ENCODE measurements at places on chromosomes 3 and 15. TPM values are rescaled to one million over a fixed set of nuclear protein-coding genes. Genes with fewer than 3 reads are reported as not detected.

GALNT15 gene
- 6.6 TPM for total RNA-seq

GASK1A gene
- total RNA-seq, result 1.6 TPM

PDE12 gene
- 12.4 TPM for total RNA-seq

SCAANT1 gene
- not detected for total RNA-seq

CAPN3 gene
- total RNA-seq, result 6.0 TPM

KLHL40 gene
- total RNA-seq, result 0.22 TPM

CHCHD4 gene
- total RNA-seq, result 37.6 TPM

ANKRD28 gene
- total RNA-seq, result 21.6 TPM

TF gene
- total RNA-seq, result 1.3 TPM

PIGBOS1 gene
- 7.6 TPM for total RNA-seq

LRTM1 gene
- total RNA-seq, result not detected

ABI3BP gene
- total RNA-seq, result 23.6 TPM

PRKCI gene
- 10.9 TPM for total RNA-seq

MELTF gene
- 9.6 TPM for total RNA-seq

GHSR gene
- total RNA-seq, result not detected

PTPRG gene
- total RNA-seq, result 29.6 TPM

SCG3 gene
- not detected for total RNA-seq

LMCD1 gene
- total RNA-seq, result 72.9 TPM

NDUFB5 gene
- 365 TPM for total RNA-seq

WNT5A gene
- 3.8 TPM for total RNA-seq

STX19 gene
- total RNA-seq, result not detected

MYO1E gene
- 23.6 TPM for total RNA-seq

ISL2 gene
- total RNA-seq, result not detected

ADCY5 gene
- total RNA-seq, result 249 TPM
